Chondrocyte (in vitro differentiated cells): ENCODE measurements at places on chromosomes 3 and 15. TPM values are rescaled to one million over a fixed set of nuclear protein-coding genes. Genes with fewer than 3 reads are reported as not detected.

The SAXO2 gene
- total RNA-seq = 0.90 to 5.1 TPM (median 1.0 TPM) in 3 replicates

DNA sequence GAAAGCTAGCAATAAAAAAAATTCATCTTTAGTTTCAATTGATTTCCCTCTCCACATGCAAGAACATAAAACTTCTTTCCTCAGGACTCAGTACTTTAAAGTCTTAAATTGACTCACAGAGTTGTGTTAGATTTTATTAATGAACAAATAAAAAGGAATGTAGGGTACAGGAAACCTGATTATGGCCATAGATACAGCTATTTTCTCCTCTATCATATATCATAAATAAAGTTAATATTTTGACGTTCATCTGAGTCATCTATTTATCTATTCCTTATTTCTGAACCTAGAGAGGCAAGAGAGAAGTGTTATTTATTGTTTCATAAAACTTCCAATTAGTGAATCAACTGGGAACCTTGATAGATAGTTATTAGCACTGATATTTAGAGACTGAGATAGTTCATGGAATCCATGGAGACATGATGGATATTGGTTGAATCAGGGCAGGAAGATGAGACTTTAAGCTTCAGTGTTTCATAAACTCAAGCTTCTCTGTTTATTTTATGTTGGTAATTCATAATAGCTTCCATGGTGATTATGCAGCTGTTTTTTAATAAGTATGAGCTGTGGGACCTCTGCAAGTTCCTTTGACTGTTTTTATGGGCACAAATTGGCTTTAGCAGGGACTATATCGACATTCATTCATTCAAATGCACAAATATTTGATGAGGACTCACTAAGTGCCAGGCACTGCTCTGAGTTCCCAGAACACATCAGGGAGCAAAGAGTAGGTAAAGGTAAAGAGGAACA is 143.5 kb upstream of the TGFBR2 start:
- H3K4me1 ChIP-seq = peaks cover 10% of the 10 kb centered on the region
- peaks cover 5% of the 10 kb centered on the region for H3K36me3 ChIP-seq
- DNase-seq = no peak
- no peak overlapping the region for H3K27ac ChIP-seq
- no peaks in the 10 kb centered on the region for H3K27me3 ChIP-seq
- H3K4me3 ChIP-seq = no peak overlapping the region

- no peak for DNase-seq
- peaks cover 48% of the 10 kb centered on the region for H3K4me1 ChIP-seq
- peak overlapping the region; percentile 99 for H3K27ac ChIP-seq
- H3K36me3 ChIP-seq = no peaks in the 10 kb centered on the region
Observed at GRCh38 chr15:59688423-59688781, 718 bp downstream of the BNIP2 start.

GRCh38 chr15:93073465-93073952 is 15.5 kb downstream of the RGMA start:
- H3K27ac ChIP-seq = peak overlapping the region; percentile 79
- H3K27me3 ChIP-seq = peaks cover 4% of the 10 kb centered on the region
- no peaks in the 10 kb centered on the region for H3K36me3 ChIP-seq
- peak overlapping the region; percentile 69 for H3K4me3 ChIP-seq

The STX19 gene
- total RNA-seq = not detected in 3 replicates

GRCh38 chr3:52090131-52090932 is 34.0 kb upstream of the DUSP7 start:
- no peaks in the 10 kb centered on the region for H3K27me3 ChIP-seq
- H3K4me1 ChIP-seq = peaks cover 65% of the 10 kb centered on the region
- peak; percentile 53 for DNase-seq
- H3K4me3 ChIP-seq = no peak overlapping the region
- peak overlapping the region; percentile 93 for H3K27ac ChIP-seq
